ENCODE measurements at places on chromosomes 6 and 20. TPM values are rescaled to one million over a fixed set of nuclear protein-coding genes. Genes with fewer than 3 reads are reported as not detected.

- DNase-seq: no peak
Observed at GRCh38 chr20:50428097-50428828, 81.9 kb upstream of the PTPN1 start.

DNA sequence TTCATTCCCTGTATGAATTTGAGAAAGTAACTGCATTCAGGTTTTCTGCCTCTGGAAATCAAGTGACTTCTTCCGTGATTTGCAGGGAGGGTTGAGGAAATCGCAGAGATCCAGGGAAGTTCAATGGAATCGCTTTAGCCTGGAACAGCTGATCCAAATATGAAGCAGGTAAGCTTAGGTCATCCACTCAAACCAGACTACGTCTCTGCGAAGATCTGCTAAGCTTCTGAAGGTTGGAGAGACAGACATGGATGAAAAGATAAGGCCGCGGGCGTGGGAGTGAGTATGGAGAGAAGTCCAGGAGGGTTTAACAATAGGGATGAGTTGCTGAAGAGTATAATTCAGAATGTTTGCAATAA lies 34.2 kb upstream of the BTN3A2 start:
- DNase-seq: no peak

DNA sequence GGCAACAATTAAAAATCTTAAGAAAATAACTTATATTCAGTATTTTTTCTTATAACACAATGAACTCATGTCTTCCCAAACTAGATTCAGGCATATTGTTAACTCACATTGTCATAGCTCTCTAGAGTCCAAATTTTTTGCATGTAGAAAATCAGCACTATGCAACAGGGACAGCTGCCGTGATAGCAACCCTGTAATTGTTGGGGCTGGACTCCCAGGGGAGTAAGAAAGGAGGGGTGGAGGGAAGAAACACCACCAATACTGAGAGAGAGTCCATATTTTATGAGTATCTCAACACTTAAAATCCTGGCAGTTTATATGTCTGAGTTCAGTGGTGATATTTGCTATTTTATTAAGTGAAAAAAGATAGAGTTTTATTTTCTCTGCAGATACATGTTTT lies 89.6 kb upstream of the HS3ST5 start:
- DNase-seq: no peak

- DNase-seq: no peak
Observed at GRCh38 chr6:131443514-131443913, 129.5 kb upstream of the ARG1 start.

- DNase-seq: no peak
Observed at GRCh38 chr20:17380801-17381200, 150.4 kb downstream of the BFSP1 start.

Gene DNAAF9
- total RNA-seq: 31.4 TPM

Gene PSORS1C2
- not detected for total RNA-seq

Measured in frontal cortex (tissue), 4 donors.